Right ventricle myocardium inferior (tissue), 1 donor: ENCODE measurements at places on chromosomes 12 and 14. TPM values are rescaled to one million over a fixed set of nuclear protein-coding genes. Genes with fewer than 3 reads are reported as not detected.
A peak's percentile ranks its signal among the peaks of the same experiment; 100 is the strongest.

The DAAM1 gene
- 120 TPM for total RNA-seq

The RNASE2 gene
- 2.6 TPM for total RNA-seq

The ANKRD33 gene
- not detected for total RNA-seq

DNA sequence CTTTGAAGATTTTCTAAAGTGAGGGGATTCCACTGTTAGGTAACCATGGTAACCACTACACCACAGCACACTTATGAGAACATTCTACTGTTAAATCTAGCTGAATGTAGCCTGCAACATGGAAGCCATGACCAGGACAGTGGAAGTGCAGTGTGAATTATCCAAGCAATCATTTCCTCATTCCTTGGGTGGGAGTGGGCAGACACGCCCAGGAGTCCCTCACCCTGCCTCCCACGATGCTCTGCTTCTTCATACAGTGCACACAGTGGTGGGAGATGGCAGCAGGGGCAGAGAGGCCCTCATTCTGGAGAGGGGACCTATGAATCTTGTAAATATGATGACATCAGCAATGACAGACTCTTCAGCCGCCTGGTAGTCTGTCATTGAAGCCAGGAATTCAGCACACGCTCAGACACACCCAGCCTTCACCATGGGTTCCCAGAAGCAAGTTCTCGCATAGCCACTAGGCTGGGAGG is 70.1 kb upstream of the HOXC13 start:
- DNase-seq, result no peak

DNA sequence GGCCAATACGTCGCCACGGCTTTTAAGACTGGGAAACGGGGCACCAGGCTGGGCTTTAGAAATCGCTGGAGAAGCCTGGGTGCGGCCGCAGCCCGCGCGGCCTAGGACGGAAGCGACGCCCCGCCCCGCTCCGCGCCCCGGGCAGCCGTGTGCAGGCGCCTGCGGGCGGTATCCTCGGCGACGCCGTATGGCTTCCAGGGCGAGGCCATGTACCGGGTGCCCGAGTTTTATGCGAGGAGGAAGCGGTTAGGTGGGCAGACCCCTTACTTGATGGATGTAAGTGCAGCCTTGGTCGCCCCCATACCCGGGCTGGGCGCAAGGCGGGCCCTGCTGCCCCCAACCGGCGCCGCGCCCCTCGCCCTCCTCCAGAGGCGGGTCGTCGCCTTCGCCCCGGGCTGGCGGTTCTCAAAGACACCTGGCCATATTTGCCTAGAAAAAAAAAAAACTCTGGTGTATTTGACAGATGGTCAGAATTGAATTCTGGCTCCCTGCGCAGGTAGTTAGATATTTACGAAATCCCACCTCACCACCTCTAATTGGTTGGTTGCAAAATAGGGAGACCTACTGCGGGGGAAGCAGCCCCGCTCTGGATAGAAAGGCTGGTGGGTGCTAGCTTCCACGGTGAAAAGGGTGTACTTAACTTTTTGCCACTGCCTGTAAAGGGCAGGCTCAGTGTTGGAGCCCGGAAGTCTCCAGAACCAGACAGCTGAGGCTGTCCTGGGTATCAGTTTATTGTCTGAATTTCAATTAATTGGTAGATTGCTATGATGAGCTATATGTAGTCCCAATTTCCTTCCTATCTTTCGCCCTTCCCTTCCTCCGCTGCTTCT is at the start of gene PPP1R36:
Gene PPP1R36 (plus strand): TSS at position 171 of the 830 bp plus-strand sequence. CDS start 37 bp downstream, at position 208.
- DNase-seq, result peak; percentile 62

- DNase-seq, result no peak
Observed at GRCh38 chr12:57150400-57151000, 3.1 kb upstream of the LRP1-AS start.

GRCh38 chr14:74605531-74606223 is 6.4 kb downstream of the LTBP2 start:
- DNase-seq, result no peak

DNA sequence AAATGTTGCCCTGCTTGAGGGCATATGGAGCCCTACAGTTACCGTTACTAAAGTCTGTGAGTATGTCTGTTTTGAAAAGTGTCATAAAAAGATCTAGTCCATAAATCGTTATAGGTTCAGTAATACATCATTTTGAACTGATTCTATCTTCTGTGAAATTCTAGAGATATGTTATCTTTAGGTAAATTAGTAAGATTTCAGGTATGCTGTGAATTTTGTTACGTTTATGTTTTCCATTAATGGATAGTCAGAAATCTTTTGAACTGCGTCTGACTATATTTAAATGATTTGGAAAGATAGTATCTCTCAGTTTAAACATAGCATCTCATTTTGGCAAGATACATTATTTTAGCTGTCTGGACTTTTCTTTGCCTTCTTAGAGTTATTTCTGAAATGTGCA is 8.3 kb downstream of the ALG10 start:
- no peak for DNase-seq

- DNase-seq, result no peak
Observed at GRCh38 chr14:75800792-75801191, 139.7 kb downstream of the TTLL5 start.

- DNase-seq, result no peak
Observed at GRCh38 chr12:4530982-4531586, 7.6 kb upstream of the RAD51AP1 start.

DNA sequence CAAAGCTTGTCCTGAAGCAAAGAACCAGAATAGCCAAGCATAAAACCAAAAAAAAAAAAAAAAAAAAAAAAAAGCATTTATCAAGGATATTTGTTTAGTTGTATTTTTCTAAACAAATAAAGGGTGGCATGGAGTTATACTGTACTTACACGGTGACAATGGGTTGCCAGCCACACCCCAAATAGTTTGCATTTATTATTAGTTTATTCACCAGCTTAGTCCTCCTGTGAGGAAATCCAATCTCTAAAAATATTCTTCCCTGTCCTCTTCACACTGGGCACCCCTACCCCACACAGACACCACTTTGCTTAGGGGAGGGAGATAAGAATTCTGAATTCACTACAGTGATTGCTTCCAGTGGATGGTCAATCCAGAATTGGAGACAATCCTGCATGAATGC is 18.9 kb downstream of the PLEKHG7 start:
- DNase-seq, result no peak

DNA sequence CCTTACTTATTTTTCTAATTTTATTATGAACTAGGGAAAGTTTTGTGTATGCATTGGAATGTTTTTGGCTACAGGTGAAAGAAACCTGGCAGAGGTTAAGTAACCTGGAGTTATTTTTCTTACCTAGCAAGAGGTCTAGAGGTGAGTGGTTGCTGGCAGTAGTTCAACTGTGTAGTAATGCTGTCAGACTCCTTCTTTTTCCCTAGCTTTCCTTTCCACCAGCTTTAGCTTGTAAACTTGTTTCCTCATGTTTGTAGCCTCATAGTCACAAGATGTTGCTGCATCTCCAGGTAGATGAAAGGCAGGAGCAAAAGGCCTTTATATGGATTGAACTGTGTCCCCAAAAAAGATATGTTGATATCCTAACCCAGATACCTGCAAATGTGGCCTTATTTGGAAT is 105.1 kb upstream of the AMIGO2 start:
- no peak for DNase-seq
